ENCODE measurements at places on chromosomes 3 and 15.

- no peak for DNase-seq
These were observed 30.4 kb downstream of the CCDC13 start for GRCh38 chr3:42742688-42743087.

- DNase-seq: no peak
These were observed 25.5 kb downstream of the RARB start for GRCh38 chr3:25453619-25454004.

- no peak for DNase-seq
These were observed 3.2 kb downstream of the CD276 start for GRCh38 chr15:73687351-73687750.

- DNase-seq: no peak
These were observed 98.4 kb downstream of the TMEM266 start for GRCh38 chr15:76158226-76158625.

DNA sequence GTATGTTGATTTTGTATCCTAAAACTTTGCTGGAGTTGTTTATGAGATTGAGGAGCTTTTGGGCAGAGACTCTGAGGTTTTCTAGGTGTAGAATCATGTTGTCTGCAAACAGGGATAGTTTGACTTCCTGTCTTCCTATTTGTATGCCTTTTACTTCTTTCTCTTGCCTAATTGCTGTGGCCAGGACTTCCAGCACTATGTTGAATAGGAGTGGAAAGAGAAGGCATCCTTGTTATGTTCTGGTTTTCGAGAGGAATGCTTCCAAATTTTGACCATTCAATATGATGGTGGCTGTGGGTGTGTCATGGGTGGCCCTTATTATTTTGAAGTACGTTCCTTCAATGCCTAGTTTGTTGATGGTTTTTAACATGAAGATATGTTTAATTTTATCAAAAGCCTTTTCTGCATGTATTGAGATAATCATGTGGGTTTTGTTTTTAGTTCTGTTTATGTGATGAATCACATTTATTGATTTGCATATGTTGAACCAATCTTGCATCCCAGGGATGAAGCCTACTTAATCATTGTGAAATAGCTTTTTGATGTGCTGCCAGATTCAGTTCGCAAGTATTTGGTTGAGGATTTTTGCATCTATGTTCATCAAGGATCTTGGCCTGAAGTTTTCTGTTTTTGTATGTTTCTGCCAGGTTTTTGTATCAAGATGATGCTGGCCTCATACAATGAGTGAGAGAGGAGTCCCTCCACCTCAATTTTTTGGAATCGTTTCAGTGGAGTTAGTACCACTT lies 188.1 kb downstream of the MINAR1 start:
- no peak for DNase-seq

- DNase-seq: no peak
These were observed 193.9 kb upstream of the UBE2E1 start for GRCh38 chr3:23611737-23612295.

GRCh38 chr15:73686781-73687256 lies 2.6 kb downstream of the CD276 start:
- no peak for DNase-seq

- peak; percentile 61 for DNase-seq
These were observed 99.4 kb downstream of the FBLN2 start for GRCh38 chr3:13648060-13649001.

- DNase-seq: no peak
These were observed 23.7 kb downstream of the STAG1 start for GRCh38 chr3:136728473-136728872.

DNA sequence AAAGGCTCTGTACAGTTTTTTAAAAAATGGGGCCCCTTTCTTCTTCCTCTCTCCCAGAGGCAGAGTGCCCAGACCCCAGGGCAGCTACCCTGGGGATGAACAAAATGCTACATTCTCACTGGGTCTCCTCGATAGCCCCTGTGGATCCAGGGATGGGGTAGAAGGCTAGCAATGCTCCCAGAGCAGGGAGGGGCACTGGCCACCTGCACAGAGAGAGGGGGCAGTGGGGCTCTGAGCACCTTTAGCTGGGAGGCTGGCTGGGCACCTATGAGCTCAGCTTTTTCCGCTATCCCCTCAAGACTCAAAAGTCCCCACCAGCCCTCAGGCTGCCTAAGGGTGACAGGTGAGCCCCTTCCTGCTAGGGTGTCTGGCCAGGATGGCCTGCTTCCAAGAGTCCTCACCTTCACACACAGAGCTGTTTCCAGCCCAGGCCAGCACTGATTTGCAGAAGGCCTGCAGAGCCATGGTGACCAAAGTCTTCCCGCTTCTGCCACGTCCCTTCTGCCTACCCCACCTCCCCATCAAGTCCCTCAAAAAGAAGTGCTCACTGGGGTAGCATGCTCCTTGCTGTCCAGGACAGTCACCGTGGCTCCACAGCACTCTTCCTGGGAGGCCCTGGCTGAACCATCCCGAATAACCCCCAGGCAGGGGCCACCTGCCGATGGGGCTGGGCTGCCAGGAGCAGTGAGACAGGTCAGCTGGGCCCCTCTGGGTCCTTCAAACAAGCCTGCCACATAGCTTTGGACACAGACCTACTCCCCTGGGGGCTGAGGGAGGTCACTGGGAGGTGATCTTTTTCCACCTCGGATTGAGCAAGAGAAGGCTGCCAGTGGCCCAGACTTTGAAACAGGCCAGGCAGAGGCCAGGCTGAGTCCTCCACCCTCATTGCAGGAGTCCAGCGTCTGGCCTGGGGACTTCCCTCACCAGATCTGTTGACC lies 20.4 kb downstream of the BMF start:
- DNase-seq: no peak

GRCh38 chr3:148379763-148380382 lies 317.8 kb upstream of the AGTR1 start:
- DNase-seq: no peak

DNA sequence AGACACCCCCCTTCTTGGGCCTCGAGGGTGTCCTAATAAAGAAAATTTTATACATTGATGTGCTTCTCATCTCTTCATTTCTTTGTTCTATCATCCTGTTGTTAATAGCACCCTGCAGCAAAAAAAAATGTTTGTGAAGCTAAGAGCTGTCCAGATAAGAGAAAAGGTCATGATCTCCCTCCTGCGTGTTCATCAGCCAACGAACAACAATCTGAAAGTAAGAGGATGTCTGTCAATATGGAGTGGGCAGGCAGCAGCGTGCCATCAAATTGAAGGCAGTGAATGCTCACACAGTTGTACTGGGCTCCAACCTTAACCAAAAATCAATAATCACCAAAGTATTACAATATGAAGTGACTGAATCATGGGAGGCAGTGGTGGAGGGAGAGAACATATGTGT lies 418.6 kb upstream of the ONECUT1 start:
- DNase-seq: no peak

- no peak for DNase-seq
These were observed 71.4 kb upstream of the SKOR1 start for GRCh38 chr15:67753891-67754290.

DNA sequence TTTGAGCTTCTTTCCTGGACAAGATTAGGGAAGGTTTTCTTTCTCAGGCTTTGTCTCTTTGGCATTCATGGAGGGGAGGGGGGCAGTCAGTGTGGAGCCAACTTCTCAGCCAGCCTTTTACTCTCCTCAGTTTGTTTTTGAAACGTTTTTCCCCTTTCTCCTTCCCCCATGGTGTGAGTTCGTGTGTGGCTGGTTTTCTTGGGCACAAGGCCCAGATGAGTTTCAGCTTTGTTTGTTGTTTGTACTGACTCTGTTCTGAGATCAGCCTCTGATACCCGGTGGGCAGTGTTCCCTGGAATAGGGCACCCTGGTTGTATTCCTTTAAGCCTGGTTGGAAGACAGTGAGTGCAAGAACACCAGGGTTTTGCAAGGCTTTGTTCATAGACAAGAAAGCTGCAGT lies 168.2 kb upstream of the RARB start:
- no peak for DNase-seq

- no peak for DNase-seq
These were observed 25.9 kb upstream of the UACA start for GRCh38 chr15:70789213-70789612.

DNA sequence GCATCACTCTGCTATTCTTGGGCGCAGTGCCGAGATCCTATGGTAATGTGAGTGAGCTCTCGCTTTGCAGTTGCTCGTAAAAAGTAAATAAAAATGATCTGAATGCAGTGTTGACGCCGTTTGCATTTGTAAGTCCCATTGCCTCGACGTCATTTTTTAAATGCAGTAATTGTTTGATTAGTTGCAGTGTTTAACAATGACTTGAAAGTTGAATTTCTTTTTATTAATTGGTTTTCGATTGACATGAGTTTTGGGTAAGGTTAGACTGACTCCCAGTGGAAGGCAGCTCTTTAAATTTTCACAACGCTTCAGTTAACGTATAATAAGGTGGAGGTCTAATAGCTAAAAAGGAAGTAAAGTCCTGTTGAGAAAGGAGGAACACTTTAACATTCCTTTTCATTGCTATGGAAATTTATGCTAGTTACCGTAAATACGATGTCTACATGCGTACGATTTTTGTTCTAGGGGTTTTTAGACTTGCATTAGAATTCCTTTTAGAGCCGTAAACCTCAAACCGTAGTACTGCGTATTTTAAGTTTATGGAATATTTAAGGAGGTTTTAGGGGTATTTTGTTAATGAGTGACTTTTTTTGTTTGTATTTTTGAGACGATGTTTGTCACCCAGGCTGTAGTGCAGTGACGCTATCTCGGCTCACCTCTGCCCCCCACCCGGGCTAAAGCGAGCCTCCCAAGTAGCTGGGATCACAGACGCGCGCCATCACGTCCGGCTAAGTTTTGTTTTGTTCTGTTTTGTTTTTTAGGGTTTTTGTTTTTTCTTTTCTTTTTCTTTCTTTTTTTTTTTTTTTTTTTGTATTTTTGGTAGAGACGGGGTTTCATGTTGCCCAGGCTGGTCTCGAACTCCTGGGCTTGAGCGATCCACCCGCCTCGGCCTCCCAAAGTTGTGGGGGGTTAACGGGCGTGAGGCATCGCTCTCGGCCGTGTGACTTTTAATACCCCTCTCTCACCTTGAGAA lies 1.4 kb downstream of the MORF4L1 start:
- DNase-seq: no peak

GRCh38 chr3:197811343-197811742 lies 20.3 kb downstream of the LRCH3 start:
- DNase-seq: no peak

DNA sequence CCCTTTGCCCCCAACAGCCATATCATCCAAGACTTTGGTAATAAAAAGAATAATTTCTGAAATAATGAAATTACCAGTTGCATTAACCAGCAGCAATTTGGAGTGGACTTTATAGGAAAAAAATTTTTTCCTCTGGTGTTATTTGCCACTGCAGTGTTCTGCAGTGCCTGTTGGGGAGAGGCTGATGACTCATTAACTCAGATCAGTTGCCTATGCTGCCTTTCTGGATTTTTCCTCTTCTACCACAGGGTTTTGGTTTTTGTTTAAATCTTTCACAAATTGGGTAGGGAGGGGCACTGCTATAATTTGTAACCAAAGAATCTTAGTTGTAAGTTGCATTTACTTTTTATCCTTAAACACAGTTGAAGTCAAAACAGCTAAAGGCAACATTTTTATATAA lies 22.7 kb downstream of the ATP6V1A start:
- no peak for DNase-seq

DNA sequence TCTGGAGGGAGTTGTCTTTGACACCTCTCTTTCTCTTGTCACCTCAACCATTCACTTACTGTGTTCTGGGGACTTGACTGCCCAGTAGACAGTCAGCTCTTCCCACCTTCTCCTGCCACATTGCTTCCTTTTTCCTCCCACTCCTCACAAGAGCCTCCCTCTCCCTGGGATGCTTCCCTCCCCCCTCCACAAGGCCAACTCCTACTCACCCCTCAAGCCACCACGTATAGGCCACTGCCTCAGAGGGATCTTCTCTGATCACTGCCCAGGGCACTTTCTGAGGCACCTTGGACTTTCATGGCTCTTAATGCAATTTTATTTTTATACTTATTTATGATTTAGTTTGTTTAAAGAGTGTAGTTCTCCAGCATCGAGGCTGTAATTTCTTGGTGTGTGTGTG lies 23.2 kb downstream of the THSD4 start:
- no peak for DNase-seq

GRCh38 chr3:167653760-167654159 lies at the start of gene WDR49:
Gene WDR49 (minus strand): TSS chr3:167653942. CDS start chr3:167653425, 517 bp downstream.
- no peak for DNase-seq

- DNase-seq: no peak
These were observed 12.6 kb downstream of the RAB5A start for GRCh38 chr3:19959505-19959904.

- DNase-seq: no peak
These were observed 24.4 kb upstream of the PLA2G4E start for GRCh38 chr15:42045211-42045615.

DNA sequence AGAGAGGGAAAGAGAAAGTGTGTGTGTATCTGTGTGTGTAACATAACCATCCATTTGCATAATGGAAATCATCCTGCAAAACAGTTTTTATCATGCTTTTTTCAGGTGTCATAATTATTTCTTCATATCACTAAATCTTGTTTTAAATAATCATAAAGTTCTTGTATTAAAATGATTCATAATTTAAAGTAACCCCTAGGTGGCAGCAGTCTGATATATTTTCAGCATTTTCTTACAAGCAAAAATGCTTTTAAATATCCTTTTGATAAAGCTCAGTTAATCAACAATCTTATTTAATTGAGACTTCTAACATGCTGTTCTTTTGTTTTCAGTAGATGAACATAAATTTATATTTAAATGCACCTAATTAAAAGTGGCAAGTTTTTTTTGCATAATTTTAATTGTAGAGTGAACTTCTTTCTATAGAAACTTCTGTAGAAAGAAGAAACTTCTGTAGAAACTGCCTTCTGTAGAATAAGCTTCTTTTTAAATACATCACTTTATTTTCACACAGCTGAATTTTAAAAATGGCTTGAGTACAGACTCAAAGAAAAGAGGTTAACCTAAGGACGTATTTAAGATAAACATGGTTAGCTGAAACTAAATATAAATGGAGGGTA lies 72.5 kb downstream of the OPA1 start:
- DNase-seq: no peak

DNA sequence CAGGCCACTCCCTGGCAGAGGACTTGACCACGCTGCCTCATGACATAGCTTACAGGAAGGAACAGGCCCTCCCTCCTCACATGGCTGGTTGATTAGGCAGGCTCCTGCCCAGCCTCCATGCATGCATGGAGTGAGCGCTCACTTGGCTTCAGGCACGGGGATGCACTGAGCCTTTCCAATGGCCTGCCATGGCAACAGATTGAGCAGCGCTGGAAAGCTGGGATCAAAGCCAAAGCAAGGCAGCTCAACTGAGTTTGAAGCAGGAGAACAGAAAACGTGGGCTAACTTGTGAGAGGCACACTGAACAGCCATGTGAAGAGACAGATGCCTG lies 5.9 kb upstream of the GRAMD2A start:
- DNase-seq: no peak

DNA sequence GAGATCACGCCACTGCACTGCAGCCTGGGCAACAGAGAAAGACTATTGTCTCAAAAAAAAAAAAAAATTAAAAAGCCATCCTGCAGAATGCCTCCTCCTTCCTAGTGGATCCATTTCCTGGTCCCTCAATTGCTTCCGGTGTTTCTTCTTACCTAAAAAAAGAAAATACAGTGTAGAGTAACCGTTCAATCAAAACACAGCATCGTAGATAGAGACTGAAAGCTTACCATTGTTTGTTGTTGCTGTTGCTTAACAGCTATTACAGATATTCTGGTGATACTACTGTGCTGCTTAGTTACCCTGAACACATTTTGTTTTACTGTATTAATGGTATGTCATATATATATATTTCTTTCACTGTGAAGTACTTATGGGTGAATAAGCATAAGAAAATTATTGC lies 105.5 kb upstream of the LRRFIP2 start:
- no peak for DNase-seq

- no peak for DNase-seq
These were observed 544.2 kb downstream of the FOXP1 start for GRCh38 chr3:71039332-71039731.
